SK-N-SH (cell line): ENCODE measurements at places on chromosomes 5 and 9.

- no peaks in the 10 kb centered on the region for H3K27me3 ChIP-seq
- H3K27ac ChIP-seq, result no peak overlapping the region
- no peak for DNase-seq
- H3K4me1 ChIP-seq, result no peaks in the 10 kb centered on the region
- H3K36me3 ChIP-seq, result no peaks in the 10 kb centered on the region
Measured at GRCh38 chr5:35281613-35282012, 51.3 kb upstream of the PRLR start.

GRCh38 chr9:124964056-124964455 lies 23.2 kb upstream of the GOLGA1 start:
- H3K4me1 ChIP-seq, result no peaks in the 10 kb centered on the region
- H3K27me3 ChIP-seq, result no peaks in the 10 kb centered on the region
- H3K4me3 ChIP-seq, result no peak overlapping the region
- H3K36me3 ChIP-seq, result no peaks in the 10 kb centered on the region; the same call in 1 of the 2 replicates

DNA sequence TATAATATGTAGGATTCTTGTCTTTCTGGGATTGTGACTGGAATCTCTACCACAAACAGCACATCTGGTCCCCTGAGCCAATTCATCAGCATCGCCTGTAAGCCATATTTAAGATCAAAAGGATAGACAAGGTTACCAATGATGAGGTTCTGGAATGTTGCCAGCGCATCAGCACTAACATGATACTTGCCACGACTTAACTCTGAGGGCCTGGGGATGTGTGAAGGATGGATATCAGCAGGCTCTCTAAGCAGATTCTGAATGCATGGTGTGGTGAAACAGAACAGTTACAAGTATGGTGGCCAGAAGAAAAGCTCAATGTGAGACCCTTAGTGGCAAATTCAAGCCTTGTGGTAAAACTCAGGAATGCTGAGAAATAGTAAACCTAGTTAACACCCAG lies 143.0 kb downstream of the XRCC4 start:
- no peaks in the 10 kb centered on the region for H3K4me1 ChIP-seq
- no peaks in the 10 kb centered on the region for H3K36me3 ChIP-seq
- no peaks in the 10 kb centered on the region for H3K27me3 ChIP-seq
- no peak overlapping the region for H3K4me3 ChIP-seq
- no peak overlapping the region for H3K27ac ChIP-seq
- DNase-seq, result peak; percentile 62

DNA sequence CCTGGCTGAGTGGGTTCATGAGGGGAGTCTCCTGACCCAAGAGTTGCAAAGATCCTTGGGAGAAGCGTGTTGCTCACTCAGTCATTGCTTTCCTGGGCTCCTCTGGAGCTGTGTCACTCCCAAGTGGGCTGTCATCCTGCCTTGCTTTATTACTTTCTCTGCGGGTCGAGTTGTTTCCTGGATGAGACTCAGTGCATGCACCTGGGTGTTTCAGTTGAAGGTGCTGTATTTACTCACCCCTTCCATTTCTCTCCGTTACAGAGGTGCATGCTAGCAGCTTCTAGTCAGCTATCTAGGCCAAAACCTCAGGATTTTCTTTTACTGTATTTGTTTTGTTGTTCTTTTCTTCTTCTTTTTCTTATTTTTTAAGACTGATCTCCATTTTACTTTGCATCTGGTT lies 785.5 kb upstream of the EDIL3 start:
- no peak overlapping the region for H3K27ac ChIP-seq
- no peaks in the 10 kb centered on the region for H3K27me3 ChIP-seq
- DNase-seq, result no peak
- no peaks in the 10 kb centered on the region for H3K4me1 ChIP-seq

DNA sequence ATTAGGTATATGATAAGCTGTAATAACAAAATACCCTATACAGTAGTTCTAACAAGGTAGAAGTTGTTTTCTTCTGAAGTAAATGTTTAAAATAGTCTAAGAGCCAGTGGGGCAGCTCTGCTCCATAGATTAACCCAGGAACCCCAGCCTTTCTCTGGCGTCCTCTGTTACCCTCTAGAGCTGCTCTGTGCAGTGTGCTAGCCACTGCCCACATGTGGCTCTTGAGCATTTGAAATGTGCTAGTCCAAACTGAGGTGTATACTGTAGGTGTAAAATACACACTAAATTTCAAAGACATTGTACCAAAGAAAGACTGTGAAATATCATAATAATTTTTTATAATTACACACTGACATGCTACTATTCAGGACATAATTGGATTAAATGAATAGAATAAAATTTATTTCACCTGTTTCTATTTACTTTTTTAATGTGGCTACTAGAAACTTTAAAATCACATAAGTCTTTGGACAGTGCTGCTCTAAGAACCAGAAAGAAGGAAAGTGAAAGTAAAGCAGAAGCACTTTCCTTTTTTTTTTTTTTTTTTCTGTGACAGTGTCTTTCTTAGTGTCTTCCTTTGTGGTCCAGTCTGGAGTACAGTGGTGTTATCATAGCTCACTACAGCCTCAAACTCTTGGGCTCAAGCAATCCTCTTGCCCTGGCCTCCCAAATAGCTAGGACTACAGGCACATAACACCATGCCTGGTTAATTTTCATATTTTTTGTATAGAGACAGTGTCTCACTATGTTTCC lies 39.3 kb downstream of the RAI14 start:
- no peaks in the 10 kb centered on the region for H3K27me3 ChIP-seq
- DNase-seq, result no peak
- peaks cover 23% of the 10 kb centered on the region for H3K36me3 ChIP-seq
- H3K27ac ChIP-seq, result no peak overlapping the region
- H3K4me1 ChIP-seq, result no peaks in the 10 kb centered on the region

- H3K4me1 ChIP-seq, result no peaks in the 10 kb centered on the region
- H3K36me3 ChIP-seq, result no peaks in the 10 kb centered on the region
- H3K27ac ChIP-seq, result no peak overlapping the region
- H3K27me3 ChIP-seq, result no peaks in the 10 kb centered on the region
Measured at GRCh38 chr5:42636425-42636824, 120.2 kb upstream of the CCDC152 start.

DNA sequence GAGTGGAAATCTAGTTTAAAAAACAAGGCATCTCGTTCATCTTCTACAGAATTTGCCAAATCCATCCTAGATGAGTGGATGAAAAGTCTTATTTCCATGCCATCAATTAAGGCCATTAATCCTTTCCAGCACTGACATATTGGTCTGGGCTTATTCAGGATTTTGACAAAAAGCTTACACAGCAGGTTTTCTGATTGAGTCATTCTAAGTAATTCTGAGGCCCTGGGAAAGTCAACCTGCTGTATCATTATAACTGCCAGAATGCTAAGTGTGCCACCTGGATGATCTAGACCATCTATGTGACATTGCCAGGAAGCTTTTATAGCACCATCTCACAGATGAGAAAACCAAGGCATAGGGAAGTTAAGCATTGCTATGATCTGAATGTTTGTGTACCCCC lies 132.1 kb upstream of the MAP3K1 start:
- peaks cover 13% of the 10 kb centered on the region for H3K4me1 ChIP-seq
- DNase-seq, result no peak
- no peaks in the 10 kb centered on the region for H3K27me3 ChIP-seq
- H3K36me3 ChIP-seq, result no peaks in the 10 kb centered on the region
- no peak overlapping the region for H3K4me3 ChIP-seq

DNA sequence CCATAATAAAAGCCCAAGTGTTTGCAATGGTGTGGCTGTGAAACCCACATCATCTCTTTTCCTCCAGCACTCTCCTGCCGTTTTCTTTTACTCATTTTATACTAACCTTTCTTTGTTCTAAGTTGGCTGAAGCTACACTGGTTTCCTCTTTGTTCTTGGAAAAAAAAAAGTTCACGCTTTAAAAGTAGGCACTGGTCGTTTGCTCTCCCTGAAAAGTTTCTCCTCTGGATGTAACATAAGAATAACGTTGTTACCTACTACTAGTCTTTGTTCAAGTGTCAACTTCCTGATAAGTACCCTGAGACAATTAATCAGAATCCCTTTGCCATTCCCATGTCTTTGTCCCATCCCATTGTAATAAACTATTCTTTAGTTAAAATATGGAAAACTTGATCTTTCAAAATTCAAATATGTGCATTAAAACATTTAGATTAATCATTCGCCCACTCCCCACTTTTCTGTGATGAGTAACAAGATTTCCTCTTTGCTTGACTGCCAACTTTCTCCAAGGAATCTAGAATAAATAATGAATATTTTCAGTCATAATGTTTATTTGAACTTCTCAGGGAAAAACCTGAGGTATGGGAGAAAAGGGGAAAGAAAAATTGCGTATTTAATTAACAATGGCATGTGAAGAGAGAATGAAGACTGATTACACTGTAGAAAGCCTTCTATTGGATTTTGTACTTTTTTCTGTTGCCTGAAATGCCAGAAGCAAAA lies 454.3 kb upstream of the CTNND2 start:
- H3K27me3 ChIP-seq, result no peaks in the 10 kb centered on the region
- H3K4me3 ChIP-seq, result no peak overlapping the region
- no peaks in the 10 kb centered on the region for H3K4me1 ChIP-seq

DNA sequence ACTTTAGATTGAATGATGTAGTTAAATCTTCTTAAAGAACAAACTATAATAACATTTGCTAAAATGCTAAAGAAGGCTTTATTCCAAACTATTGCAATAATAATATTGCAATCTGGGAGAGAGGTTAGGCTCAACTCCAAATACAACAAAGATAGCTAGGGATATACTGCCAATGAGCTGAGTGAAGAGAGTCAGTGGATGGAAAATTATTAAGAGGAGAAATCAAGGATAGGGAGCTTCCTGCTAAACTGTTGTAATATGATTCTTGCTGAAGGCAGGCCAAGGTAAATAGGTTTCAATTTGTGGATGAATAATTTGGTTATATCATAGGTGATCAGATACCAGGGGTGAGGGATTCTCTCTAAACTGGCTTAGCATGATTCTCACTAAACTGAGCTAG lies 1651.5 kb downstream of the EFNA5 start:
- no peak overlapping the region for H3K27ac ChIP-seq
- no peak for DNase-seq
- H3K4me3 ChIP-seq, result no peak overlapping the region
- H3K36me3 ChIP-seq, result no peaks in the 10 kb centered on the region

DNA sequence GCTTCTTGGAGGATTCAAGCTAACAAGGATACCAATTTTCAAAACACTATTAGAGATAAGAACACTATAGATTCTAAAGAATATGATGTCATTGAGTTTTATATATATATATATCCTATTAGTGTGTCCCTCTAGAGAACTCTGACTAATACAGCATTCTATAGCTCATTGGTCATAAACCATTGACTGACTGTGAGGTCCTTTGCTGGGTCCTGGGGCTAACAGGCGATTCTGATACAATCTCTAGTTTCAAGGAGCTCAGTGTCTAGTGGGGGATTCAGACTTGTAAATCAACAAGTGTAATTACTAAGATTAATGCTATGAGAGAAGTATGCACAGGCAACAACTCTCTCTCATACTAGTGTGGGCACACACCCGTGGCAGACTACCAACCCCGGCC lies 234.5 kb downstream of the DENND1A start:
- no peak for DNase-seq
- no peaks in the 10 kb centered on the region; the same call in 1 of the 2 replicates for H3K4me1 ChIP-seq
- H3K27me3 ChIP-seq, result no peaks in the 10 kb centered on the region

- DNase-seq, result no peak
- H3K27me3 ChIP-seq, result no peaks in the 10 kb centered on the region
- H3K4me3 ChIP-seq, result no peak overlapping the region
- H3K4me1 ChIP-seq, result peaks cover 3% of the 10 kb centered on the region
Measured at GRCh38 chr5:131329286-131329560, 65.4 kb downstream of the CDC42SE2 start.

DNA sequence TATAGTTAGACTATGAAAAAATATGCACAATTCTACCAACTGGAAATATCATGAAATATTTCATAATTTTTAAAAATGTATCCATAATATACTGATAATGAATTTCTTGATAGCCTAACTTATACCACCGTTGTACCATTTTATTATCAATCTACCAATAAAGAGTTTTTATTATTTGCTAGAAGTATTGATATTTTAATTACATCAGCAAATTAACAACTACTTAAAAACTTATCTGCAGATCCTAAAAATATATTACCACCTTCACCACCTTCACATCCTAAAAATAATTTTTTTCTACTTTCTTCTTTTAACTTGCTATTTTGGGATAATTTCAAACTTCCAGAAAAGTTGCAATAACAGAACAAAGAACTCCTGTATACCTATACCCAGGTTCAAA lies 21.4 kb downstream of the ATPSCKMT start:
- no peak for DNase-seq
- H3K27me3 ChIP-seq, result no peaks in the 10 kb centered on the region
- H3K27ac ChIP-seq, result no peak overlapping the region
- no peak overlapping the region for H3K4me3 ChIP-seq

GRCh38 chr9:89606624-89607311 lies 2.0 kb downstream of the GADD45G start:
- H3K27me3 ChIP-seq, result no peaks in the 10 kb centered on the region; the same call in 1 of the 2 replicates
- peaks cover 24% of the 10 kb centered on the region for H3K4me1 ChIP-seq
- peak overlapping the region; percentile 91 for H3K27ac ChIP-seq
- H3K4me3 ChIP-seq, result peak overlapping the region; percentile 47
- DNase-seq, result peak; percentile 68

DNA sequence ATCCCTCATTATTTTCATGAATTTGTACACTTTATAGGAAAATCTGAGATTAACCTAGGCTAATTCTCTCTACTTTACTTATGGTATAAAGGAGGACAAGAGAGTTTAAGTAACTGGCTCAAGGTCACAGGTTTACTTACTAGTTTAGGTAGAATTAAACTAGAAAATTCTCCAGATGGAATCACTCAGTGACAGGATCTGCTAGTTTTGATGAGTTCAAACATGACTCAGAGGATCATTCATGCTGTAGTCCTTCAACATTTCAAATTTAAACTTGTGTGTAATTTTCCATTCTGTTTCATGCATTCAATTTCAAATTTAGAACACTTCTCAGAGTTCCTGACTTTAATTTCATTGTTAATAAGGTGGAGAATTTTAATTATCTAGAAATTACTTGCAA lies 485.7 kb upstream of the TUSC1 start:
- H3K36me3 ChIP-seq, result no peaks in the 10 kb centered on the region
- peaks cover 10% of the 10 kb centered on the region for H3K4me1 ChIP-seq
- no peaks in the 10 kb centered on the region for H3K27me3 ChIP-seq
- H3K27ac ChIP-seq, result peak overlapping the region; percentile 40
- H3K4me3 ChIP-seq, result no peak overlapping the region
- DNase-seq, result no peak

DNA sequence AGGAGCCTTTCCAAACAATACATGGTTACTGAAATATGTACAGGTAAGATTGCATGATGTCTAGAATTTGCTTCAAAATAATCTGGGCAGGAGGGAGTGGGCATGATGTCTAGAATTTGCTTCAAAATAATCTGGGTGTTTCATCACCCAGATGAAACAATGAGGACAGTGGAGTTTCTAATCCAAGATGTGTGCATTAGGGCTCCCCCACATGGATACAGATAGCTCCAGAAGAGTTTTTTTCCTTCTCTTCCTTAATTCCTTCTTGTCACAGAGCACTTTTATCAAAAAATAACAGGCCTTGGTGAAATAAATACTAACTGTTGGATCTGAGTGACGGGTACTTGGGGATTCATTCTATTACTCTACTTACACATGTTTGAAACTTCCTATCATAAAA lies 14.9 kb downstream of the ATOX1 start:
- H3K36me3 ChIP-seq, result peaks cover 7% of the 10 kb centered on the region; the same call in 1 of the 2 replicates
- DNase-seq, result no peak
- H3K4me1 ChIP-seq, result peaks cover 38% of the 10 kb centered on the region
- no peaks in the 10 kb centered on the region for H3K27me3 ChIP-seq
- H3K27ac ChIP-seq, result no peak overlapping the region
